ENCODE measurements at places on chromosomes 5 and 9.

DNA sequence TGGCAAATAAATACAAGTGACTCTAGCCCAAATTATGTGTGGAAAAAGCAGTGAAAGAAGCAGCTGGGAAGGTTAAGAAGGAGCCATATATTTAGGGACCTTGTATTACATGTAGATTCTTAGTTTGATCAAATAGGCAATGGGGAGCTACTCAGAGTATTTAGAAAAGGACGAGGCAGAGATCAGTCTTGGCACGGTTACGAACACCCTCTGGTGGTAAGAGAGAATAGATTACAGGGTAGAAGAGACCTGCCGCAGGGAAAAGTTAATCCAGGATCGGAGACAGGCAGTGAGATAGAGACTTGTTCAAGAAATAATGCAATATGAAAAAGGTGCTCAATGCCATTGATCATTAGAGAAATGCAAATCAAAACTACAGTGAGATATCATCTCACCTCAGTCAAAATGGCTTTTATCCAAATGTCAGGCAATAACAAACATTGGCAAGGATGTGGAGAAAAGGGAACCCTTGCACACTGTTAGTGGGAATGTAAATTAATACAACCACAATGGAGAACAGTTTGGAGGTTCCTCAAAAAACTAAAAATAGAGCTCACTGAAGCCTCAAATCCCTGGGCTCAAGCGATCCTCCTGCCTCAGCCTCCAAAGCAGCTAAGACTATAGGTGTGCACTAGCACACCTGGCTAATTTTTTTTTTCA is 12.0 kb downstream of the INIP start:
- DNase-seq, result peak; percentile 56

DNA sequence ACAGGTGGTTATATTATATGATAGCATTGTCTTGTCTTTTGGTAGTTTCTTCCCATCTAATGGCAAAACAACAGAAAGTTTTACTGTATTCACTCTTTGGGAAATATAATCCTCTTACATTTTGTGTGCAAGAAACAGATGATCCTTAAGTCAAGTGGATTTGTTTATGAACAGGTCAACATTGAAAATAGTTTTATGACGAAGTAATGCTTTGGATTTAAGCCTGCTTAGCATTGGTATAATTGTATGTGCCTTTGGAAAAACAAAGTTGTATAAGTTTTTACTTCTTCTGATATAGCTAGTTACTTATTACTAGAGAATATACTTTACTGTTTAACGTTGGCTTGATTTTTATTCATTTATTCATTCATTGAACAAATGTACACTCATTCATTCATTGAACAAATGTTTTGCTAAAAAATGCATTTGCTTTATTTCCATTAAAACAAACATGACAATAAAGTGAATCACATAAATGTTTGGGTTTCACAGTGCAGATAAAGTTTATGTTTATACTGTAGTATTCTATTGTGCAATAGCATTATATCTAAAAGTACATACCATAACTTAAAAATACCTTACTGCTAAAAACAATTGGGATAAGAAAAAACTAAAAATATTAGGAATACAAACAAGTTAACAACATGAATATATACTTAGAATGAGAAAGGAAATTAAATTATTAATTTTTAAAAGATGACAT is 12.3 kb downstream of the SGCD start:
- DNase-seq, result no peak

DNA sequence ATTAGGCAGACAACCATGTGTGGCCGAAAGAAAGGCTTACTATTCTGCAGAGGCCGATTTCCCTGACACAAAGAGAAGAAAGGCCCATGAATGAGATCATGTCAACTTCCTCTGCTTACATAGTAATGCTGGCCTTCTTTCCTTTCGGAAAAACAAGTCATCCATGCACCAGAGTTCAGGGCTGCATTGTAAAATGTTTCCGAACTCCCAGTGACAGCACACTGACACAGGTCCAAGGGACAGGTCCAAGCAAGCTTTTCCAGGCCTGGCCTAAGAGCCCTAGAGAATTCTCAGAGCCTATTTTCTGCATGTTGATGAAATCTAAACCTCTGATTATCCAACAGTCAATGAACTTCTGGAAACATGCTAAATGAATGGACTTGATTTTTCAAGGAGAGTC is 140.9 kb downstream of the ZNF608 start:
- peak; percentile 42 for DNase-seq

- no peak for DNase-seq
Measured at GRCh38 chr5:10467281-10468198, 25.9 kb downstream of the ROPN1L start.

- DNase-seq, result no peak
Measured at GRCh38 chr9:88983865-88984542, 7.3 kb upstream of the S1PR3 start.

- DNase-seq, result no peak
Measured at GRCh38 chr5:56833325-56833724, 18.0 kb downstream of the MAP3K1 start.

- peak; percentile 6 for DNase-seq
Measured at GRCh38 chr9:82606492-82607382, 456.2 kb downstream of the RASEF start.

- no peak for DNase-seq
Measured at GRCh38 chr9:23636199-23636598, 189.8 kb downstream of the ELAVL2 start.
